Activated T-cell treated with anti-CD3 and anti-CD28 coated beads, Interleukin-2, amount 50 U/mL, for 72 hours (primary cell): ENCODE measurements at places on chromosomes 3 and 15.

DNA sequence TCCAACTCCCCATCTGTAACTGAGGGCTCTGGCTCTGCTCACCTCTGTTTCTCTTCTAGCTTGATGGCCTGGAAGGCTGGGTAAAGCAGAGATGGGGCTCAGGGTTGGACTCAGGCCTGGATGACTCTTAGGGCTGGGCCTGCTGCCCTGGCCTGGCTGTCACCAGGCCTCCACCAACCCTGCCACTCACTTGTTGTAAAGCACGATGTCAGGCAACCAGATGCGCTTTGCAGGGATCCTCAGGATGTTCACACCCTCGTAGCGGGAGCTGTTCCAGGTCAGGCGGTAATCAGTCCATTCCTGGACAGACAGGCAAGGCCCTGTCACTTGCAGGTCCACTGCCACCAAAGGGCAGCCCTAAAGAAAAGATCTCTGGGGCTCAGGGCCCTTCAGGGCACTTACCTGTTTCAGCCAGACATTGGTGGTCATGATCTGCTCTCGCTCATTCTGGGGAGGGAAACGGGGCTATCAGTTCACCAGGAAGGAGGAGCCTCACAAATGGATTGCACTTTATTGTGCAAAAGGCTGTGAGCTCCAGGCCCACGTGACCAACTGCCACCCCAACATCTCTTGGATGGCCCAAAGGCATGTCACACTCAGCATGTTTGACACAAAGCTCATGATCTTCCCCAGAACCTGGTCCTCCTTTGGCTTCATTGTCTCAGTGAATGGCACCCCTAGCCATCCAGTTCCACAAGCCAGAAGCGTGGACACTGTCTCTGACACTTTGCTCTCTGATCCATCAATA is 9.9 kb downstream of the CHRNB4 start:
- no peak for DNase-seq

GRCh38 chr15:57747206-57747896 is 40.8 kb downstream of the POLR2M start:
- peak; percentile 7 for DNase-seq

DNA sequence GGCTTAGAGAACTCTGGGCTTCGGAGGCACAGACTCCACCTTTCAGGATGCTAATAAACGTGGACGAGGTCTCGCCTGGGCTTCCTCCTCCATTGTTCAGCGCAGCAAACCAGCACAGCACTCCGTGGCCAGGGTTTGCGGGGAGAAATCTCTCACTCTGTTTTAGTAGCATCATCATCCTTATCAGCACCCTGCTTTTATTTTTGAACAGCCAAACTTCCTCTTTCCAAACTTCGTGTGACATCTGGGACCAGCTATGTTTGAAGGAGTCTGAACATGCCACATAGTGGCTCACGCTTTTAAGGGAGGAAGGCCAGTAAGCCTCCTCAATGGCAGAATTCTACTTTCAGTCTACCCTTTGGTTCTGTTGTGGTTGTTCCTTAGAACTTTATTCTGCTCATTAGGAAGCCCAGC is 149.0 kb downstream of the PGPEP1L start:
- DNase-seq = no peak

DNA sequence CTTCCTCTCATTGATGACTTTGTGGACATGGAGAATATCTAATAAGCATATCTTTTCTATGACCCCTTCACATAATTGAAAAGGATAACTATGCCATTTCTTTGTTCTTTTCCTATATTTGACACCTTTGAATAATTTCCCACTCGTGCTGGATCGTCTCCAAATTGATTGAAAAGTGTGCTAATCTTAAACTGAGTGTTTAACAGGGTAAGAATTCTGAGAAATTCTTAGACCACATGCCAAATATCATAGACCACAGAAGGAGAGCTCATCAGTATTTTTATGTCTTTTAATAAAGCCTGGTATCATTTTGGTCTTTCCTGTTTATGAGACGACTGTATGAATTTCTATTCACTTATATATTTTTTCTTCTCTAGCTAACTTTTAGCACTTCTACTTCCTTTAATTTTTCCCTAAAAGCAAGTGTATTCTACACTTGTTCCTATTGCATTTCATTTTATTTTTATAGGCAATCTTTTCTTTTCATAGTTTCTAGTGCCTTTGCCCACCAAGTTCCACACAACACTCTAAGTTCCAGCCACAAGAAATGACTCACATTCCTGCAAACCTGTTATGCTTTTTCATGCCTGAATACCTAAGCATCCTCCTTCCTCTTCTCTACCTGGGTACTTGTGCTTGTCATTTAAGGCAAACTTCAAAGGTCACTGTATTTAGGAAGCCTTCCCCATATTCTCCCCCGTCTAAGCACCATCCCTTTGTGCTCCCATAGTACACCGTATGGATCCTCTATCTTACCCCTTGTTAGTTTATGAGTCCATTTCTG is 30.1 kb downstream of the KBTBD8 start:
- DNase-seq = no peak

GRCh38 chr15:101246824-101247745 is 4.8 kb downstream of the CHSY1 start:
- DNase-seq = no peak

- no peak for DNase-seq
These were observed 322.6 kb upstream of the FRG2C start for GRCh38 chr3:75341324-75342067.

- no peak for DNase-seq
These were observed 106.6 kb upstream of the ALDH1A3 start for GRCh38 chr15:100772892-100773520.

DNA sequence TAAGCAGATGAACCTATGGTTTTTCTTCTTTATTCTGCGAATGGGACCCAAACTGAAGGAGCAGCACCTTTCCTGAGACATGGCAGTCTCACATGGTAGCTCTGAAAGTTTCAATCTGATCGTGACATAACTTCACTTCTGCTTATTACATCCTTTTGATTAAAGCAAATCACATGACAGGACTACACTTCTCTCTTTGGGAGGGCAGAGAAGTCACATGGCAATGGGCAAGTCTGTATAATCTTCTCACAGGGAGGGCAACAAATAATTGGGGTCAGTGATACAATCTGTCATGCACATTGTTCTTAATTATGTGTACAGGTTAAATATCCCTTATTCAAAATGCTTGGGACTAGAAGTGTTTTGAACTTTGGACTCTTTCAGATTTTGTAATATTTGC is 21.6 kb downstream of the NCBP2 start:
- DNase-seq = no peak

- DNase-seq = no peak
These were observed 153.5 kb upstream of the MEIS2 start for GRCh38 chr15:37253877-37254276.

- DNase-seq = no peak
These were observed 13.1 kb downstream of the NPTN start for GRCh38 chr15:73620078-73620477.

DNA sequence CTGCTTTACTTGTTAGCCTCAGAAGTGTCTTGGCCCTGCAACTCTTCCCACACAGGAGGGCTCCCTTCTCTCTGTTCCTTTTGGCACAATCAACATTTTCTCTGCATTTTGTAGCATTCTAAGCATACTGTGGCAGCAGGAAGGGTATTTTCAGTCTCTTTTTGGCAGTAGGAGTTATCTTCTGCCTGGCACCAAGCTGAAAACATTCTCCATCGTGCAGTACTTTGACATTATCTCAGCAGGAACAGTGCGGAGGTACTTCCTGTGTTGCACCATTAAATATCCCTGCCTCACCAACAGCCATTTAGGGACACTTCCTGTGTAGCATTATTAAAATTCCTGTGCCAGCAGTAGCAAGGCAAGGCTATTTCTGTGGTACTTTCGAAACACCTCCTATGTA is 233.2 kb upstream of the SEMA6D start:
- DNase-seq = no peak

- DNase-seq = no peak
These were observed 28.4 kb downstream of the TMEM40 start for GRCh38 chr3:12730506-12731242.

DNA sequence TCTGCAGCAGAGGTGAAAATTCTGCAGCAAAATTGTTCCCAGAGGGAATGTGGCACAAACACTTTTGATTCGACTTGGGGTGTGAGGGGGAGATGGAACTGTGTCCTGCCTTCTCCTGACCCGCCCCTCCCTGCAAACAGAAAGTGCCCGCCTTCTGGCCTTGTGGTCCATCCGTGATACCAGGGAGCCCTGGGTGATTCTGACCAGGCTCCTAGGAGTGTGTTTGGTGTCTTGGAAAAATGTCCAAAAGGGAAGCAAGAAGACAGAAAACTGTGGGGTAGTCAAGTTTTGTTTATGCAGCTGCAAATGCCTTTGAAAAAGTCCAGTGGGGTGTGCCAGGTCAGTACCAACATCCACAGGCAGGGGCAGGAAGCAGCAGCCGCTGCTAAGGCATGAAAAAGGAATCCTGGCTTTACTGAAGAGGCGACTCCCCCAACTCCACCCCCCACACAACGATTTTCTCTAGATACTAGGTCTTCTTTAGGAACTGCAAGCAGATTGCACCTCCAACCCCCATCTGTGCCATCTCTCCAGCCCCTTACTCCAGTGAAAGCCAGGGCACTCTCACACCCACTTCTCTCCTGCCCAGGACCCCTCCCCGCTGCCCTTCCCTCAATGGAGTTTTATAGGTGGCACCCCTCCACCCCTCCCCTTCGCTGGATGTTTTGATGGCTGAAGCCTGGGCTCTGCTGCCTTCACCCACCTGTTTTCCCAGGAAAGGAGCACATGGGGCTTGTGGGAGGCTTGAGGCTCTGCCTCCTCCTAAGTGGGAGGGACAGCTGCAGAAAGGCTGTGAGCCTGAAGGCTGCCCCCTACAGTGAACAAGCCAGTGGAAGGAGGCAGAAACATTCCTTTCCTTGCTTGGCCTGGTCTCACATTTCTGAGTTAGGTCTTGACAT is 82.4 kb upstream of the HERC1 start:
- no peak for DNase-seq

DNA sequence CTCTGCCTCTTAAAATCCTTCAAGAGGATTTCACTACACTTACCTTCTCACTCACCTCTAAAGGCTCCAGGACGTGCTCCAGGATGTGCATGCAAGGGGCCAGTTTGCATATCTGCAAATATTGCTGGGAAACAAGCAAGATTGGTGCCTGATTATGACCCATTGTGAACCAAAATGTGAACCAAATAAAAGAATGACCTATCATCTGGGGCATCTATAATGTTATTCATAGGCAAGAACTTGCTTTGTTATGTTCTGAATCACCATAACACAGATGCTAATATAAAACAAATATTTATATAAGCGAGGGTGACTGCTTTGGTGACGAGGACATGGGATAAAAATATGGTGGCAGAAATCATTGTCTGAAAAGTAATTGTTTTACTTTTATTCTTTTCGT is 5.5 kb downstream of the IL12A start:
- DNase-seq = no peak

- DNase-seq = no peak
These were observed 190.7 kb upstream of the CNTN6 start for GRCh38 chr3:901953-902778.

- no peak for DNase-seq
These were observed 75.8 kb downstream of the FBN1 start for GRCh38 chr15:48569591-48570302.

- DNase-seq = peak; percentile 1
These were observed 104.7 kb downstream of the UNC13C start for GRCh38 chr15:54082836-54083492.

DNA sequence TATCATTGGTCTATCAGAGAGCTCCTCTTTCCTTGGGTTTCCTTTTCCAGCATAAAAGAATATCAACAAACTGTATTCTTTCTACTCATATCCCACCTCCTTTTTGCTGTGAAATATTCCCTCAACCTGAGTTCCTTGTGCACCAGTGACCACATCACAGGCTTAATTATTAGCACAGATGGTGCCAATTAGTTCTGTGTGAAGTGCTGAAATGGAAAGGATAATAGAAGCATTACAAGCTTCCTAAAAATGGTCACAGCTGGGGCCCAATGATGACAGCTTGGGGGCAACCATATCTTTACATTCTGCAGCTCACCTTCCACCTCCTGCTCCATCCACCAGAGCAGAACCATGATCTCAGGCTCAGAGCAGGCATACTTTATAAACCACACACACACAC is 84.6 kb downstream of the ANO10 start:
- no peak for DNase-seq

DNA sequence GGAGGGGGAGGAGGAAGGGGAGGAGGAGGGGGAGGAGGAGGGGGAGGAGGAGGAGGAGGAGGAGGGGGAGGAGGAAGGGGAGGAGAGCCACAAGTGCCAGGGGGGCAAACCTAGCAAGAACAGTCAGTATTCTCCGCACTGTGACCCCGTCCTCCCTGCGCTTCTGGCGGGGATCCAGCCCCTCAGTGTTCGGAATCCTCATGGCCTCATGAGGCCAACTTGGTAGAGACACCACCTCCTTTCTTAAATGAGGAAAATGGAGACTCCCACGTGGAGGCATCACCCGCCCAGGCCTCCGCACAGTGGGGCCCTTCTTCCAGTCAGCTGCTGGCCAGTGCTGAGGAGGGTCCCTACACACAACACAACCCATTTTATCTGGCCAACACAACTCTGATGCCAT is 163.4 kb downstream of the XXYLT1 start:
- no peak for DNase-seq

DNA sequence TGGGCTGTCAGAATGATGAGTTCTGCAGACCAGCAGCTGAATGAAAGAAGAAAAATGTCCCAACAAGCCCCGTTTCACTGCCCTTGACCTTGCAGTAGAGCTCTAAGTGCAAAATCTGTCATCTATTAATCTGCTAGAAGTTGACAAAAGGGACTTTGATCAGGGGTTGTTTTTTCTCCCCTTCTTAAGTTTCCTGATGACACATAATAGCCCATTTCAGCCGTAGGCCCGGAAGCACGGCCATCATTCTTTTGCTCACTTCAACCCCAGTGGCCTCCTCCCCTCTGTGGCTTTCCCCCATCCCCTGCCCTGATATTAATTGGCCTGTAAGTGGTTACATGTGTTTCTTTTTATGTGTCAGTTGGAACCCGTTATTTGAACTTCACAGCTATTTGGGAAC is 298.9 kb downstream of the RPLP1 start:
- DNase-seq = no peak

GRCh38 chr15:67305506-67305905 is 50.9 kb downstream of the IQCH start:
- no peak for DNase-seq

DNA sequence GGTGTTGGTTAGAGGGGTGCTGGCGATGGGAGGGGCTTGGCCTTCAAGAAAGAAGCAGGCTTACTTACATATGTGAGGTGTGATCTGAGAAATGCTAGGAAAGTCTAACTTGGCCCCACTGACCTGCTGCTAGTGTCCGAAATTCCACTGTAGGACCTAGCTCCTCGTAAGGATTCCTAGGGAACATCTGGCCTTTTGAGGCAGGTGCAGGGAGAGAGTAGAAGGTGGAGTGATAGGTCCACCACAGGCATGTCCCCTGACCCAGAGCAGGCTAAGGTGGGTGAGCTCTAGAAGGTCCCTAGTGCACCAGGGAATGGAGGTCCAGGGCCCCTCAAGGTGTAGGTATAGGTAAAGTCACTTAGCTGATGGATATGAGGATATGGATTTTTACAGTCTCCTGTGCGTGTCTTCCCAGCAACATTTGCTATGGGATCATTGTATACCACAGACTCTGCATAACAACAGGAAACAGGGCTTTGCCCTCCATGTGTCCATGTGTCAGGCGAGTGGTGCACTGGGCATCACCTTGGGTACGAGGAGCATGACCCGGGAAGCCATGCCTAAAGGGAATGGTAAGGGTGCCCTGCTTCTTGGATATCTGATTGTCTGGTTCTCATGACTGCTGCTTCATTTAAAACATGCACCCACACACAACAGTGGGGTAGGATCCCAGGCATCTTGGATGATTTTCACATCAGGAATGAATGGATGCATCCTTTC is 32.6 kb downstream of the POMGNT2 start:
- DNase-seq = no peak
